ENCODE measurements at places on chromosomes 1 and 21. TPM values are rescaled to one million over a fixed set of nuclear protein-coding genes. Genes with fewer than 3 reads are reported as not detected.

The PRAMEF27 gene
- not detected for total RNA-seq

The FCGR2B gene
- 2.8 TPM for total RNA-seq

The GBP7 gene
- not detected for total RNA-seq

The KRTAP6-3 gene
- not detected for total RNA-seq

The TMCO4 gene
- 6.1 TPM for total RNA-seq

The BRDT gene
- not detected for total RNA-seq

The RNU1-2 gene
- total RNA-seq, result 34,682 TPM

The CFAP107 gene
- not detected for total RNA-seq

The PBX1 gene
- total RNA-seq, result 57.2 TPM

The VHLL gene
- not detected for total RNA-seq

The IRF2BP2 gene
- 96.2 TPM for total RNA-seq

The MAP3K7CL gene
- total RNA-seq, result 12.9 TPM

The SLC30A2 gene
- 0.30 TPM for total RNA-seq

The KCNJ10 gene
- under 0.01 TPM for total RNA-seq

The OR2L5 gene
- not detected for total RNA-seq

The LCE1E gene
- 0.59 TPM for total RNA-seq

The IL19 gene
- not detected for total RNA-seq

The RAP1GAP gene
- 3.9 TPM for total RNA-seq

The NOS1AP gene
- total RNA-seq, result 2.1 TPM

The ADAM30 gene
- not detected for total RNA-seq

The IL12RB2 gene
- total RNA-seq, result 2.2 TPM

The CYP2J2 gene
- total RNA-seq, result 10.1 TPM
